ENCODE measurements at places on chromosomes 1 and 21.

- no peak for DNase-seq
Observed at GRCh38 chr1:61978796-61979195, 215.9 kb upstream of the L1TD1 start.

DNA sequence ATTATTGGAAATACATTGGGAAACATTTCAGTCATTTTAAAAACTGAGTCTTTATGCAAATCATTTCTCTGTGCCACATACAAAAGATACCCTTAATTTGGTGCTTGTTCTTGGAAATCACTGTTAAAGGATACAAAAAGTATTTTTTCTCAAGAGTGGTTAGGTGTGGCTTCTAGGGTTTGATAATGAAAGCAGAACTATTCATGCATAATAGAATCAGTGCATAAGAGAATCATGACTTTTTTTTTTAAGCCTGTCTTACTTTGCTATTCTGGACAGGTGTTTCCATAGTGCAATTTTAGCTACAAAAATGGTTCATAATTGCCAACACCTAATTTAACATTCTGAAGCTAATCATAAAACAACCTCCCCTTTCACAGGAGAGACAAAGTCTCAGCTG is 233.0 kb upstream of the NRIP1 start:
- no peak for DNase-seq

DNA sequence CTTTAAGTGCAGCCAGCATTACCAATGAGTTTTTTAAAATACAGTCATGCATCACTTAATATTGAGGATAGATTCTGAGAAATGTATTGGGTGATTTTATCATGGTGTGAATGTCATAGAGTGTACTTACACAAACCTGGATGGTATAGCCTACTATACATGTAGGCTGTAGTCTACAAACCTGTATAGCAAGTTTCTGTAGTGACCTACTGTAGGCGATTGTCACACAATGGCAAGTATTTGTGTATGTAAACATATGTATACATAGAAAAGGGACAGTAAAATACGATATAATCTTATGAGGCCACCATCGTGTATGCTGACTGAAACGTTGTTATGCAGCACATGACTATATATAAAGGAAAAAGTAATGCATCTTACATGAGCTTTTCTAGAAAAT is 48.2 kb downstream of the RPE65 start:
- no peak for DNase-seq

DNA sequence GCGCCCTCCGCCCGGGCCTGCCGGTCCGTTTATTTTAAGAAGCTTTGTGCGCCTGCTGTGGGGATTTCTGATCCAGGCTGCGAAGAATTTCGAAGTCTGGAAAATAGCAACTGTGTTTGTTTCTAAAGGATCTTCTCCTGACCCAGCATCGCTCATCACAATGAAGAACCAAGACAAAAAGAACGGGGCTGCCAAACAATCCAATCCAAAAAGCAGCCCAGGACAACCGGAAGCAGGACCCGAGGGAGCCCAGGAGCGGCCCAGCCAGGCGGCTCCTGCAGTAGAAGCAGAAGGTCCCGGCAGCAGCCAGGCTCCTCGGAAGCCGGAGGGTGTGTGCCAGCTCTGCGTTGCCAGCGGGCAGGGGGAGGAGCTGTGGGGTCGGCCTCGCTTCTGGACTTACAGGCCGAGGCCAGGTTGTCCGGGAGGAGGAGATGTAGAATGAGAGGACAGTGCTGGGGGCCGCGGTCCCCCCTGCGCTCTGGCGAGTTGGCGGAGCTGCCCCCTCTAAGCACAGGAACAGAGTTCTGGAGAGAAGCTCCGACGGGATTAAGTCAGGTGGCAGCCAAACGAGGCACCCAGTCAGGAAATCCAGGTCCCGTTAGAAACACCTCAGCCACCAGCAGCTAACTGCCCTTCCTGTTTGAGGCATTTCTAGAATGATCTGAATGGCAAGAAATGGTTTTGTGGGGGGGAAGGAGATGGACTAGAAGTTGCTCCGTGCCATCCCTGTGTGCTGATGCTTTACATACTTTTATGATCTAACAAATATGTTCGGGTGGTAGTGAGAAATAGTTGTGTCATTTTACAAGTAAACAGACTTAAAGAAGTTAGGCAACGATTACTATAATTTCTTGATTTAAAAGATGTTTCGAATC is 948 bp downstream of the TXLNA start:
- peak; percentile 41 for DNase-seq

DNA sequence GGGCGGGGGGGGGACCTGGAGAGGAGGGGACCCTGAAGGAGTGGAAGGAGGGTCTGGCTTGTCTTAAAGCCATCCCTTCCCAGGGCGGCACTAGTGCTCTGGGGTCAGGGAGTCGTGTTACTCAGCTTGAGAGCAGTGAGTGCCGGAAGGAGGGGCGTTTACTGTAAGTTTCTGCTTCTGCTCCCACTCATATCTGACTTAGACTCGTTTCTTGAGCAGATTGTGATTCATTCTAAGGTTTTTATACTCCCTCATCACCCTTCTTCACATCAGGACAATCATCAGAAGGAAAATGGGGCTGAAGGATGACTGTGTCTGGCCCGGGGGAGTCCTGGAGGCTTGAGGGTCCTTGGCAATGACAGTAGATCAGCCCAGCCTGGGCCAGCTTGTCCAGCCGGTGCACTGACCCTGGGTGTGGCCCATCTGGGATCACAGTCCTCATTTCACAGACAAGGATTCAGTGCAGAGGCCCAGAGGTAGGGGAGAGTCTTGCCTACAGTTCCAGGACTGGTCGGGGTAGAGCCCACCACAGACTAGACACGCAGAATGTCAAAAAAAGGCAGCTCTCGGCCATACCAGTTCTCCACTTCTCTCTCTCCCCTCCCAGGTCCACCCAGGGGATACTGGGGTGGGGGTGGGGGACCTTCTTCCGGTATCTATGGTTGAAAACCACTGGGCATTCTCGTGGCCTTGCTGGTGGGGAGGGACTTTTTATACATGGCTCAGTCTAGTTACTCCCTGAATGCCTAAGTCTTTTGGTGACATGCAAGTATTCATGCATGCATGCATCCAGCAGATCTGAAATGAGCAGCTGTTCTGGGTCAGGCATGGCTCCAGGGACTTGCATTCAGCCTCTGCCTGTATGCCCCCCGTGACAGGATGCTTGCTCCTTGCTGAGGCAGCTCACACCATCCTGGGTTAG is 5.1 kb downstream of the TNFRSF8 start:
- DNase-seq = peak; percentile 71

DNA sequence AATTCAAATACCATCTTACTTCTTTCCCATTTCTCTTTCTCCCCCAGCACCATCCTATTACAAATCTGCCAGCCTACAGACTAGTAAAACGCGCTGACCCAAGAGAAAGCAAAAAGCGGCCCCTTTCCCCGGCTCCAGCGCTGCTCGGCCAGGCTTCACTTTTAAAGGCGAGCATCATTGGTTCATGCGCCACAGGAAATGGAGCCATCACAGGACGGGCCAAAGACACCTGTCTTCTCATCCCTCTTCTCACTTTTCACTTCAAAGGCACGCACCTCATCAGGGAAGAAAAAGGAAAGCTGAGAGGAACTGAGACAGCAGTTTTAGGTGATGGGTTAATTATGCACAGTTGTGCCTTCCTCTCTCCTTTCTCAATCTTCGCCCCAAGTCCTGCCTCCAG is 664.2 kb upstream of the USP24 start:
- no peak for DNase-seq

GRCh38 chr1:42736152-42736551 is 3.9 kb downstream of the CLDN19 start:
- no peak for DNase-seq

DNA sequence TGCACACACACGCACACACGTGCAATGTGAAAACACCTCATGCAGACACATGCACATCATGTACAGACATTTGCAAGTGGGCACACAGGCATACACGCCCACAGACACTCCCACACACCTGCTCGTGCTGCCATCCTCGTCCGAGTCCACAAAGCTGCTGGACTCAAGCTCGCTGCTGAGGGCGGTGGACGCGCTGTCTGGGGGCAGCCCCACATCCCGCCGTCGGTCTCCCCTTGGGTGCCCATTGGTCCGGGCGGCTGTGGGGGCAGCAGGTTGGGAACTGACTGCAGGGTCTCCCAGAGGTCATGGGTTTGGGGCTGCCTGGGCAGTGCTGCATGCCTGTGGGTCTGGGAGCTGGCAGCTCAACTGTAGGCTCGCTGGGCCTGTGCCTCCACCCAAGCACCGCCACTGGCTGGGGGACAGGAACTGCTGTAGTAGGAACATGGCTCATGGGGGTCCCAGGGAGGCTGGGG is 7.6 kb downstream of the DVL1 start:
- DNase-seq = no peak

DNA sequence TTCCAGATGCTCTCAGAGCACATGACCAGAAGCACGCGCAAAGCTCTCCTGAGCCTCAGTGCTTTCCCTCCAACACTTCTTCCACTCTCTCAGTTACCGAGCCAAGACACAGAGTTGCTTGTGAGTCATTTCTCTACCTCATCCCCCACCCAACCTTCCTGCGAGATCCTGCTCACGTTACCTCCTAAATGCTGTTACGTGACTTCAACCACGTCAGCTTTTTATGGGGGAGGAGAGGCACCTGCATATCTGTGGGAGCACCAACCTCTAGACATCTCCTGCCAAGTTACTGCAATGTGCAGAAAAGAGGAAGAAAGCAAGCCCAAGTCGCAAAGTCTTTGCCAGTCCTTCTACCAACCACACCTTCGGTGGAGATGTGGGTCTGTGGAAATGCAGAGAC is 27.2 kb upstream of the ERG start:
- DNase-seq = no peak

GRCh38 chr1:217425422-217425821 is 205.5 kb downstream of the GPATCH2 start:
- DNase-seq = no peak

DNA sequence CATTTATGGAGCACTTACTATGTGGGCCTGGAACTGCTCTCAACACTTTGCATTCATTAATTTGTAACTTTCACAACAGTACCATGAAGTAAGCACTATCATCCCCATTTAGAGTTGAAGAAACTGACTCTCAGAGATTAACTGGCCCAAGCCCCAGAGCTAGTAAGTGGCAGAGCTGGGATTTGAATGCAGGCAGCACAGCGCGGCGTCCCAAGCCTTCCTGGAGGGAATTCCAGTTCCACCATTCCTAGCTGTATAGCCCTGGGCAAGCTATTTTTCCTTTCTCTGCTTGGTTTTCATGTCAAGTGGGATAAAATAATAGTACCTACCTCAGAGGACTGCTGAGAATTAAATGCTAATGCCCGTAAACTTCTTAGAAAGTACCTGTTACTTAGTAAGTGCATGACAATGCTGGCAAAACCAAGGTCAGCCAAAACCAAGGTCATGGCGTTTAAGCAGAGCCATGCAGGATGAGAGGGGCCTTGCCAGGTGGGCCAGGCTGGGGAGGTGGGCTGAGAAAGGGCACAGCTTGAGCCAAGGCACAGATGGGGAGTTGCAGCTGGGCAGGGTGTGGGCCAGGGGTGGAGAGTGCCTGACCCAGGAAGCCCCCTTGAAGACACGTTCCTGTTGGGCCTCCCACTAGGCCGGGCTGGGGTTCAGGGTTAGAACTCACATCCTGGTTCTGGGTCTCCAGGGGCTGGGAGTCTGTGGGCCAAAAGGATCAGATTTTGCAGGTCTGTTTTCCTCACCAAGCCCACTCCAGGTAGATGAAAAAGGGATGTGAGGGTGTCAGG is 4.6 kb upstream of the KNCN start:
- DNase-seq = no peak

- DNase-seq = no peak
Observed at GRCh38 chr21:41247561-41248545, 68.7 kb upstream of the FAM3B start.

DNA sequence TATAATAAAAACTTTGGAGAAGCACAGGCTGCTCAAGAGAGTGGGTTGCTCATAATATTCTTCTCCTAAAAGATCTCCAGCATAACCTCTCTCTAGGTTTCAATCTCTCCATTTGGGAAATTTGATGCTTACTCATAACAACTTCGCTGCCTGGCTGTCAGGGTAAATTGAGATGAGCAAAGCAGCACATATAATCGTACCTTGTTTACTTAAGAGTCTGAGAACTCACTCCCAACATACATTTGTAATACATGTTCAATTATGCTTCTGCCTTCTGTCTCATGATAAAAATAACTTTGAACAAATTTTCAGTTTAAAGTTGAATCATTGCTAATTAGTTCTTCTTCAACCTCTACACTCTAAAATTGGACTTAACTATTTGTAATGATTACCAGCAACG is 68.9 kb downstream of the DUSP10 start:
- no peak for DNase-seq

DNA sequence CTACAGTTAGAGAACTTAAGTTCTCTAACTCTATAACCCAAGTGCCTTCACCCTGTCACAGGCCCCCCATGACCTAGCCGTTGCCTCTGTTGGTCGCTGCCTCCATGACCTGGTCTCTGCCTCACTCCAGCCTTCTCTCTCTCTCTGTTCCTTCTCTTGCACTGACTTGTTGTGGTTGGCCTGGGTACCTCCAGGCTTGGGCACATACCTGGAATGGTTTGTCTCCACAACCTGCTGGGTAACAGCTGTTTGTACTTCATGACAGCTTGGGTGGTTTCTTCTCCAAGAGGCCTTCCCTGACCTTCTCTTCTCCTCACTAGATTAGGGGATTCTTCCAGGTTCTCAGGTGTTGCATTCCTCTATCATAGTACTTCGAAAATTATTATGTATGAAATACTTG is 371.6 kb upstream of the USP24 start:
- DNase-seq = no peak

DNA sequence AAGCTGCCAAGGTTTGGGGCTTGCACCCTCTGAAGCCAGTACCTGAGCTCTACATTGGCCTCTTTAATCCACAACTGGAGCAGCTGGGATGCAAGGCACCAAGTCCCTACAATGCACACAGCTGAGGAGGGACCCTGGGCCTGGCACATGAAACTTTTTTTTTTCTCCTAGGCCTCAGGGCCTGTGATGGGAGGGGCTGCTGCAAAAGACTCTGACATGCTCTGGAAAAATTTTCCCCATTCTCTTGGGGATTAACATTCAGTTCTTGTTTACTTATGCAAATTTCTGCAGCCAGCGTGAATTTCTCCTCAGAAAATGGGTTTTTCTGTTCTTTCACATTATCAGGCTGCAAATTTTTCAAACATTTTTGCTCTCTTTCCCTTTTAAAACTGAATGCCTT is 1072.2 kb downstream of the BRINP3 start:
- no peak for DNase-seq

- peak; percentile 3 for DNase-seq
Observed at GRCh38 chr1:201282931-201283829, at the start of gene PKP1. Gene PKP1 (plus strand): TSS chr1:201283506. CDS start chr1:201283703, 197 bp downstream.

DNA sequence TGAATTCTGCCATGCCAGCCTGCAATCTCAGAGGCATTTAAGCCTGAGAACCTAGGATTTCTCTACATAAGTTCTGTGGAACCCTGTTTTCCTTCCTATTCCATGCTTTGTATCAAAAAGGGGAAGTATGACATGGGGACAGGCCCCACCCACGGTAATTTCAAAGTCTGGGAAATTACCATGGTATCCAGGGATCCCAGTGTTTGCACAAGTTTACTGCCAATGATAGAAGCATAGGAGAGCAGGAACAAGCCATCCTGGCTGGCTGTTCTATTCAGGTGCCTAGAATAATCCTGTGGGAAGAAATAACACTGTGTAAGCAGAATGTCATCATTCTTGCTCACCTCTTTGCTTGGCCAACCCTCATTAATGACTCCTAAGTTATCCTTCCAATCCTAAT is 53.8 kb upstream of the ATP1B1 start:
- DNase-seq = no peak

- DNase-seq = no peak
Observed at GRCh38 chr1:244881552-244882280, 17.4 kb upstream of the HNRNPU start.

- no peak for DNase-seq
Observed at GRCh38 chr21:40215941-40216340, 348.7 kb downstream of the PCP4 start.

- peak; percentile 56 for DNase-seq
Observed at GRCh38 chr1:44318097-44319088, 36.7 kb downstream of the ERI3 start.
